Stimulated activated CD8-positive, alpha-beta memory T cell treated with anti-CD3 and anti-CD28 coated beads, Interleukin-7, amount 100 ng/mL, for 1 hour (primary cell): ENCODE measurements at places on chromosomes 5 and 9.

GRCh38 chr5:2897276-2897961 lies 145.9 kb upstream of the IRX2 start:
- no peak for DNase-seq

- DNase-seq, result no peak
Measured at GRCh38 chr9:134632329-134632728, 9.3 kb upstream of the COL5A1 start.

DNA sequence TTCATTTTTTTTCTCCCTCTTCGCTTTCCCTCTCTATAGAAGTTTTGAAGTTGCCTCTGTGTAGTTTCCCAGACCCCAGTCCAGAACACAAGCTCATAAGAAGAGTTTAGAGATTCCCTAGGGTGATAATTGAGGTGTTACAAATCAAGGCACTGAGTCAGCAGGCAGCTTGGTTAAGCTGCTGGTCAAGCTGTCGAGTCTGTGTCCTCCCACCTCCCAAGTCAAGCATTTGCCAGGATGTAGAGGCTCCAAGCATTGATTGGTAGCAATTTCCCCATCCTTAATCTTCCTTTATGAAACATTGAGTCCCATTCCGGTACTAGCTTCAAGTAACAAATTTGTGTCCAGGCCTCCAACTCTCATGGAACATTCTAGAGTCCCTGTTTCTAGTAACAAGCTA lies 47.5 kb upstream of the SLC1A1 start:
- no peak for DNase-seq

GRCh38 chr5:175520873-175521272 lies 42.5 kb downstream of the SFXN1 start:
- DNase-seq, result no peak

DNA sequence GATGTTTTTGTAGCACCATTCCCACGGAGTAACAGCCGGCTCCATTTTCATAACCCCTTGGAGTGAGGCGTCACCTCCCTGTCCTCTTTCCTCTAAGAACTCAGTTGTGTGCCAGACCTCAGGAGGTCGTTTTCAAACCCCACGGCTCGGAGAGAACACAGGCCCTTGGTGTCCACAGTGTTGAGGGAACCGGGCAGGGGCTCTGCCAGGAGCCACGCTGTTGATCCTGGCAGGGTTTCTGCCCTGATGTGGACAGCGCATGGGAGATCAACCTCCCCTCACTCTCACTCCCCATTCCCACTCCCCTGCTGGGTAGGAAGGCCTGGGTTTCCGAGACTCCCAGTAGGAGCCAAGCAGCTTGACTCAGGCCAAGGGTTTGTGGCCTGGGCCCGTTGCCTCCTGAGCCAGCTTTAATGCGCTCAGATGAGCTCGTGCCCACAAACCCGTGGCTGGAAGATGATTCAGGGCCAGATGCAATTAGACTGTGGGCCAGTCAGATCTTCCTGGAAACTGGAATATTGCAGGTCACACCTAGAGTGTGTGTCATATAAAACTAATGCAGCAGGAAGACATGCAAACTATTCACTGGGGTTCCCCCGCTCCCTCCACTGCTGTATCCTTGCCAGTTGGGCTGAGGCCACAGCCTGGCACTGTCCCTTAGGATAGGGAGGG lies 133.4 kb downstream of the SLC12A2 start:
- no peak for DNase-seq

GRCh38 chr5:61055434-61056006 lies 106.7 kb downstream of the SMIM15 start:
- DNase-seq, result no peak

- no peak for DNase-seq
Measured at GRCh38 chr5:59008816-59009473, 426.1 kb downstream of the RAB3C start.

GRCh38 chr5:131381777-131382176 lies 117.9 kb downstream of the CDC42SE2 start:
- no peak for DNase-seq

DNA sequence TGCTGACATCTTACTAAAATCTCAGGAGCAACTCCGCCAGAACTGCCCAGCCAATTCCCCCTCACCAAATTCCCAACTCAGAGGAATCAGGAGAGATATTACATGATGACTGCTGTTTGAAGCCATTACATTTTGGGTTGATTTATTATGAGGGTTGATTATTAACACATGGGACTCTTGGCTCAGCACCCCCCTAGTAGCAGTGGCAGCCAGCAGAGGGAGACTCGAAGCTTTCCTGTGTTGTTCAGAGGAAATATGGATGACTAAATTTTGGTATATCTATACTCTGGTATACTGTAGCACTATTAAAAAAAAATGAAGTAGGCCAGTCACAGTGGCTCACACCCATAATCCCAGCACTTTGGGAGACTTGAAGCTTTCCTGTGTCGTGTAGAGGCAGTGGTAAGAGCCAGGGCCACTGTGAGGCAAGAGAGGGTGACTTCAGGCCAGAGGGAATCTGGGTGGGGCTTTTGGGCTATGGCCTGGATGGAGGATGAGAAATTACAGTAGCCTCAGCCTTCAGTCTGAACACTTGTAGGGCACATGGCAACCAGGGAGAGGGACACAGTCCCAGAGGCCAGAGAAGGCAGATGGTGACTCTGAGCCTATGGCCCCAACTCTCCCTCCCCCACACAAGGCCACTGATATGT lies 111.4 kb downstream of the LHX2 start:
- no peak for DNase-seq

DNA sequence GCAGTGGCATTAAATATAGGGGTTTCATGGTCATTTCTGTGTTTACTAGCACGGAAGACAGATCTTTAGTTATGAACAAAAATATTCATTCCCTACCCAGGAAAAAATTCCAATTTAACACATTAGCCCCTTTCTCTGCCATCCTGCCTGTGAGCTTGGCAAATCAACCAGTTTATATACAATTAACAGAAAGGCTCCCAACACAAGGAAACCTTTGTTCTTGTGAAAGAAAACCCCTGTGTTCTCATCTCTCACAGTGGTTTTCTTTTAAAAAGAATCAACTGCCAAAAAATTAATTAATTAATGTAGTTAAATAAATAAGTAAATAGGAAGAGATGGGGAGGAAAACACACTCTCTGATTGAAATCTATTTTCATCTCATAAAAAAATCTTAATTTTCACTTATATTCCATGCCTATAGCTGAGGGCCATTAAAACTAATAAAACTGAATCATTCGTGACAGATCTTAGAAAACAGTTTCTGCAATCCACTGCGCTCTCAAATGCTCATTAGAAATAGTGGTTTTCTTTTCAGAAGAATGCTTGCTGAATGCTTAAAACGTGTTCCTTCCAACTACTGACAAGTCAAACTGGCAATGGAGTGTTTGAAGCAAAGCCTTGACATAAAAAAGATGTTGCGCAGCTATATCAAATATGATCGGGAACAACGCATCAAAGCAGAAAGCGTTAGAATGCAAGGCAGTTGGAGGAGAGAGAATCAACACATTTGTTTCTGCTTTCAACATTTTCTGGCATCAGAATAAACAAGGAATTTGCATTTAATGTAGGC lies 387.7 kb downstream of the TLR4 start:
- DNase-seq, result no peak

DNA sequence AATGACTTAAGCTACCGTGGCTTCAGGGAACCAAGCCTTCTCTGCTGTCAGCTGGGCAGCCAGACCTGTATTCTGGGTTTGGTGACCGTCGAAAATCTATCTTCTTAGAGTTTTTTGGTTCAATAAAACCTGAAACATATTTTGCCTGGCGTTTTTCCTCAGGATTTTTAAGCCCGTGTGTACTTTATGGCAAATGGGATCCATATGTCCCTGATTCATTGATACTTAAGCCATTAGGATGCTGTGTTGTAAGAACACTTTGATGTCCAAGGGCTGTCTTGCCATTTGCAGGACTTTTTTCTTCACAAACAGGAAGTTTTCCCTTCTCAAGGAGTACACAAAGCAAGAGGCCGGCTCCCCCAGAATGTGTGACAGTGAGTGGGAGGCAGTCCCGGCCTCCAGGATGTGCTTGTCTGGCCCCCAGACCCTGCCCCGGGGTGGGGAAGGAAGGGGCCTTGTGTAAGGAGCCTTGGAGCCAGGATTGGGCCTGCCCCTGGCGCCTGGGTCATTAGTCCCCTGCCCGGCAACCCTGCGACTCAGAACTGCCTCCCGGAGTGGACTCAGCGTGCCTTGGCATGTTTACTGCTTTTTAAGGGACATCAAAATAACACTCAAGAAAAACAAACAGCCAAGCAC lies 83.4 kb upstream of the SMIM23 start:
- DNase-seq, result no peak

DNA sequence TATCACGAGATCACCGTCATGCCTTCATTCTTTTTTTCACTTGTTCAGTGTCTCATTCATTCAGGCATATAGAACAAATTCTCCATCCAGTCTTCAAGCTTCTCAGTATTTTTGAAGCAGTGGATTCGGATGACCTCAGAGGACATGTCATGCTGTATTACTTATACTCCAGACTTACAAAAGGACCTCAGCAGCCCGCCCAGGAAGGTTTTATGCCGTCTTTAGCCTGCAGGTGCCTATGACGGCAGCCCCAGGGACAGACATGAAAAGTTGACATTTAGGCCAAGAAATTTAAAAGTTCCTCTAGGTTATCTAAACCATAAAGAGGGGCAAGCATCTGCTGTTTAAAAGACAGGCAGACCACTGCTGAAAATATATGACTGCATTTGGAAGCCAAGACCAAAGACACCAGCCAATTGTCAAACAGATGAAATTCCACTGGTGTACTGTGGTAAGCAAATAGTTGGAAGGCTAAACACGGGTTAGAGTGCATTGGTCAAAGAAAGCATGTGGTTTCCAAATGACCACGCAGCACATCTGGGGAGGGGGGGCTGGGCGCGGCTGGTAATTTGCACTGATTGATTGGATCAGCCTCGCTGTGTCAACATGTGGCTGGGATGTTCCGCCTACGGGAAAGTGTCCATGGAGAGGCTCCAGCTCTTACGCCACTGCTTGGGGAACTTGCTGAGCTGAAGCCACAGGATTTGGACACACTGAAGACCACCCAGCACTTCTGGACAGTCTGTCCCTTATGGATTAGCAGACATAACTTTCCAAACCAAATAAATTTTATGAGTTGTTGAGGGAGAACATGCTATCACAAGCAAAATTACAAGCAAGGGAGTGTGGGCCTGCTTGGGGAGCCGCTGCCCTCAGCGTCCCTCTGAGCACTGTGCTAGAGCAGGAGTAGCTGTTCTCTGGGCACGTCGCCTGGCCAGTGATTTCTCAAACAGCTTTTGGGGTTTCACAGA lies 173.6 kb downstream of the FANCC start:
- no peak for DNase-seq

GRCh38 chr5:52758014-52758413 lies 29.7 kb upstream of the ITGA1 start:
- DNase-seq, result no peak

GRCh38 chr5:80140496-80140895 lies 105.3 kb downstream of the THBS4 start:
- no peak for DNase-seq

GRCh38 chr9:88991066-88992034 lies at the start of gene S1PR3:
TSS of gene S1PR3 (plus strand) at chr9:88991468. CDS start at chr9:89001201, 9,733 bp downstream.
- no peak for DNase-seq

DNA sequence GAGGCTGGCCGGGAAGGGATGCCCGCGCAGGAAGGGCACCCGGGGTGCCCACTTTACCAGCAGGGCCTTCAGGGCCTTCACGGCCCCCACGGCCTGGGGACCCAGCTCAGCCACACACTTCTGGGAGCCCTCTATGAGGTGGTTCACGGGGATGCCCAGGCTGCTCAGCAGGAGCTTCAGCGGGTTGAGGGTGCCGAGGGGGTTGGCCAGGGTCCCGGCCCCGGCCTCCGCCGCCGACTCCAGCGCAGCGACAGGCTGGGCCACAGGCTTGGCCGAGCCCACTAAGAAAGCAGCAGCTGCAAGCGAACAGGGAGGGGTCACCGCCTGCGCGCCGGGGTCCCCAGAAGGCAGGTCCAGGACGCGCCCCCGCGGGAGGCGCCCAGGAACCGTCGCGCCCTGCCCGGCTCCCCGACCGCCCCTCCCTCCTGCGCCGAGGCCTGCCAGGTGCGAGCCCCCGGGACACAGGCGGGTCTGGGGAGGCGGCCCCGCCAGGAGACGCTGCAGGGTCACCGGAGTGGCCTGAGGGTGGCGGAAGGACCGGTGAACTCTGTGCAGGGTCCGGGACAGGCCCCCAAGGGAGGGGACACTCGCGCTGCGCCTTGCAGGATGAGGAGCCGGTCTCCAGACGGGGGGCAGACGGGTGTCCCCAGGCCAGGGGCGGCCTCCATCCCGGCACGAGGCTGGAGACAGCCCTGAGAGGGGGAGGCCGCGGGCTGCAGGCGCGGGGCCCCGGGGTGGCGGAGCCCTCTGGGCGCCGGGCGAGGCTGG lies 572 bp downstream of the SCGB3A1 start:
- no peak for DNase-seq

DNA sequence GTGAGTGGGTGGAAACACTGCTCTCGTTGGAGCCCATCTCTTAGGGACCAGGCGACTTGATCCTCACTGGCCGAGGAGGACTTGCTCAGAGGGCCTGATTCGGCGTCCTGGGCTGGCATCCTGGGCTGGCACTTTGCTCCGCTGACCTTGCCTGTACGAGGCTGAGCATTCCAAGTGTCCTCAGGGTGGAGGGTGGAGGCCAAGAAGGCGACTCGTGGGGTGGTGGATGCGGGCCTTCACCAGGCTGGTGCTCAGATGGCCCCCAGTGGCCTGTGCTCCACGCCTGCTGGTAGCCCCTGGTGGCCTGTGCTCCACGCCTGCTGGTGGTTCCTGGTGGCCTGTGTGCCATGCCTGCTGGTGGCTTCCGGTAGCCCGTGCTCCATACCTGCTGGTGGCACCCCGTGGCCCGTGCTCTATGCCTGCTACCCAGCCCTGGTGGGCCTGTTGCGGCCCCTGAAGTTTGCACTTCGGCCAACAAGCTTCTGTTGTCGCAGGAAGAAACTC lies 42.9 kb downstream of the PHF2 start:
- DNase-seq, result no peak

- DNase-seq, result no peak
Measured at GRCh38 chr5:80591352-80591751, 21.3 kb upstream of the ANKRD34B start.

DNA sequence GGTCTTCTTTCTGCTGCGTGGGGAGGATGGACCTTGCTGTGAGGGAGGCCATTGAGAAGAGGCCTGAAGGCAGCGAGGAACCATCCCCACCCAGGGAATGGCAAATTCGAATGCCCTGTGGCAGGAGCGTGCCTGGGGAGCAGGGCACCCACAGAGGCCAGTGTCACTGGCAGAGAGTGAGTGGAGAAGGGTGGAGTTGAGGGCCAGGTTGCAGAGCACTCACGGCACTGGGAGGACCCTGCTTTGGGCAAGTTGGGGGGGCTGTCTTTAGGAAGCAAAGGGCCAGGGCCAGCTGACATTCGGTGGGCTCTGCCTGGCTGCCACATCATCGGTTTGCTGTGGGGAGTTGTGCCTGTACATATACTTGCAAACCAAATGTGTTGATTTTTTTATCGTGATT lies 47.2 kb downstream of the SYK start:
- DNase-seq, result no peak

- DNase-seq, result no peak
Measured at GRCh38 chr5:18544421-18544820, 910.2 kb downstream of the TAF11L14 start.

- DNase-seq, result no peak
Measured at GRCh38 chr9:126700903-126701812, 87.4 kb downstream of the LMX1B start.
